GM04503 (cell line): ENCODE measurements at places on chromosomes 13 and 19.

DNA sequence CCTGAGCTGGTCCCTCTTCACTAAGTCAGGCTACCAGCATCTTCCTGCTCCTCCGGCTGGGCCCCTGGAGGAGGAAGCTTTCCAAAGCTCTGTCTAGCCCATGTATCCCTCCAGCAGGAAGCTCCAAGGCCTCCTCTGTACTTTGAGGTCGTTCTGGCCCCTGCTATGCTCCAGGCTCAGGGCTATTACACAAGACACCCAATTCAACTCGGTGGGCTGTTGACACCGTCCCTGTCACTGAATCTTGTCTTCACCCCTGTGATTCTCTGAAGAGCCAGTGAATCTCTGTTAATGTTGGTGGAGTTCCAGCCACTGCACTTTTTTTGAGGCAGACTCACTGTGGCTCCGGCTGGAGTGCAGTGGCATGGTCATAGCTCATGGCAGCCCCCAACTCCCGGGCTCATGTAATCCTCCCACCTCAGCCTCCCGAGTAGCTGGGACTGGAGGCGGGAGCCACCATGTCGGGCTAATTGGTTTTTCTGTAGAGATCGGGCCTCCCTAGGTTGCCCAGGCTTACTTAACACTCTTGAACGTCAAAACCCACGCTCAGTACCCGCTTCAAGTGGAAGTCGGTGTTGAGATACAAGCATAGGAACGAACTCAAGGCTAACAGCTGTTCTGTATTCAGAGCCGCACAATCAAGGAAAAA is 512 bp upstream of the REX1BD start:
- DNase-seq = no peak

- no peak for DNase-seq
Observed at GRCh38 chr19:28363254-28363653, 849.7 kb downstream of the UQCRFS1 start.

DNA sequence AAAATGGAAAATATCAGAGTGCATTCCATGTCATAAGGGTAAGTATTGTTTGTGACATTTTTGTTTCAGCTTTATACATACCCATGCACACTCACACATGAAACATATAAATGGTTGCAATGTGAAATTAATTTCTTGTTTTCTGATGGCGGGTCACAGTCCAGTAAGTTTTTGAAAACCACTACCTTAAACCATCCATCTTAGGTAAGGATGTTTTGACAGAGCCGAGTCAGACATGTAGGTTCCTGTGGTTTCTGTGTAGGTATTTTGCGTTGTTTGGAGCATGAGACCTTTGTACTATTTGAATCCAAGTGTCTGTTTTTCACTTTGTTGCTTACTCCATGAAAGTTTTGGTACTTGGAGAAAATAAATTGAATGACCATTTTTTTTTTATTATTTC is 121.7 kb downstream of the B3GLCT start:
- no peak for DNase-seq

GRCh38 chr13:35743165-35743564 is 266.7 kb upstream of the MAB21L1 start:
- DNase-seq = no peak

- DNase-seq = no peak
Observed at GRCh38 chr13:100362781-100363180, 225.8 kb downstream of the GGACT start.

- DNase-seq = no peak
Observed at GRCh38 chr13:94080527-94080926, 399.0 kb downstream of the DCT start.

DNA sequence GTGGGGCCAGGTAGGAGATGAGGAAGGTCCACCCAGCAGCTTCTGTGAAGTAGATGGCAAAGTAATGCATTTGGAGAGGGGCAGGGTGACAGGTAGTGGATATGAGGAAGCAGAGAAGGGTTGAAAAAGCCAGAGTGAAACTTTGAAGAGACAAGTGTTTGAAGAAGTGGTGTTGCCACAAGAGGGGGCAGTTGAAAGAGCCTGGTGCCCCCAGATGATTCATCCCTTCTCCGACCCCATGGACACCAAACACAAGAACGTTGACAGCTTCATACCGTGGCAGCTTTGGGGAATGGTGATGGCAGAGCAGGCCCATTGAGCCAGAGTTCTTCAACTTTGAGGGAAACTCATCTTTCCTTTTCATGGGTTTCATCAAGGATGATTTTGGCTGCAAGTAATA is 19.9 kb downstream of the IFNL3 start:
- no peak for DNase-seq

DNA sequence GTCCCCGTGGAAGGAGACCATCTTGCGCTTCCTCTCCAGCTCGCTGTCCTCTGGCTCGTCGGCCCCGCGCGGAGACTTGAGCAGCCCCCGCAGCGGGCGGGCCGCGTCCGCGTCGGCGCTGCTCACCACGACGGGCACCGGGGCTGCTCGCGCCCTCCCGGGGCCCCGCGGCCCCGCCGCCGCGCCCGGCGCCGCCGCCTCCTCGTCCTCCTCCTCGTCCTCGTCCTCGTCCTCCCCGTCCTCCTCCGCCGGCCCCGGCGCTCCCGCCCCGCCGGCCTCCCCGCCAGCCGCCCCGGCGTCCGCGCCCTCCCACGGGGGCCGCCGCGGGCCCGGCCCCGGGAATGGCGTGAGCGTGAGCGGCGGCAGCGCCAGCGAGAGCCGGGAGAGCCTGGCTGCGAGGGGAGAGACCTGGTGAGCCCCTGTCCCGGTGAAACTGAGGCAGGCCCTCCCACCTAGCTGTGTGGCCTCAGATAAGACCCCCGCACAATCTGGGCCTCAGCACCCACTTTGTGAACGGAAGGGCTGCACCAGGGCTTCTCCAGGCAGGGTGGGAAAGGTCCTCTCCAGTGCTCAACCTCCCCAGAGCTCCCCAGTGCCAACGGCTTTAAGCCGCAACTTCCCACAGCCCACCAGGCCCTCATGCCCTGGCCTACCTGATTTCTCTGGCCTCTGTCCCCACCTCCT is 17.8 kb downstream of the LMTK3 start:
- DNase-seq = no peak

- no peak for DNase-seq
Observed at GRCh38 chr13:28630869-28631268, 28.1 kb upstream of the POMP start.

DNA sequence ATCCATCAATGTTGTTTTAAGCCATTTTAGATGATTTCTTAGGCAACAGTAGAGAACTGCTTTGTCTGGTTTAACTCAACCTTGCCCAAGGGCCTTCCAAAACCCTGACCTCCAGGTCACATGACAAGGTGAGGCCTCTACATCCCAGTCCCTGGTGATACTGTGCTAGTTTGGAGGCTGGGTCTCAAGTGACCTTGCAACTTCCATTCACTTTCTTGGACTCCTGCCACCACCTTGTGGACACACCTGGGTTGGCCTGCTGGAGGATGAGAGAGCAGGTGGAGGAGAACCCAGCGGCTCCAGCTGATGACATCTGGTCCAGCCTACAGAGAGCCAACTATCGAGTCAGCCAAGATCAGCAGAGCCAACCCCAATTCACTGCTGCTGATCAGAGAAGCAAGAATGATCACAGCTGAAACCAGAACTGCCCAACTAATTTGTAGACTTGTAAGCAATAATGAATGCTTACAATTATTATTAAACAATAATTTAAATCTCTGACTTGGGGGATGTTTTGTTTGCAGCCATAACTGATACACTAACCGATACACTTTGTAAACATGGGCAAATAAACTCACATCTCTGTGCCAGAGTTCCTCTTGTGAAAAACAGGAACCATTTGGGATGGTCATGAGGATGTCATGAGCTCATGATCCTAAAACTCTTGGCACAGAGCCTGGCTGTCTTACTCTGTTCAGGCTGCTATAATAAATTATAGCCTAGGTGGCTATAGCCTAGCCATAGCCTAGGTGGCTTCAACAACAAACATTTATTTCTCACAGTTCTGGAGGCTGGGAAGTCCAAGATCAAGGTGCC is 11.5 kb downstream of the FAM187B start:
- no peak for DNase-seq

DNA sequence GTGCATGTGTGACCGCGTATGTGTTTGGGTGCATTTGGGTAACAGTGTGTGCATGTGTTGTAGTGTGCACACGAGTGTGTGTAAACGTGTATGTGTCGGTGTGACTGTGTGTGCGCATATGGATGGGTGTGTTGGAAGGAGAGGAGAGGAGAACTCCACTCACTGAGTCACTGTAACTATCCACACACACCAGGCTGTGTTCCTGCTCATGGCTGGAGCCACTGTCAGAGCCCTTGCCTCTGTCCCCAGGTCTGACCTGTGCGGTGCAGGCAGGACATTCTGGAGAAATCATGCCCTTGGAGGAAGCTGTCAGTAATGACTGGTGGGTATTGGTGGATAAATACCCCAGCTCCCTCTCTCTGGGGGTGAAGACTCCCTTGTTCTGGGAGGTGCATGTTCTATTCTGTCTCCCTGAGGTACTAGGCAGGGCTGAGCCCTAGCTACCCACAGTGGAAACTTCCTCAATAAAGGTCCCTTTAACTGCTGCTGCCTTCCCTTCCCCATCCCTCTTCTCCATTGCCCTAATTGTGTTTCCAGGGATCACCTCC is 48.4 kb downstream of the CYP4F22 start:
- DNase-seq = no peak

- no peak for DNase-seq
Observed at GRCh38 chr13:32525766-32526165, 12.8 kb downstream of the N4BP2L2 start.

DNA sequence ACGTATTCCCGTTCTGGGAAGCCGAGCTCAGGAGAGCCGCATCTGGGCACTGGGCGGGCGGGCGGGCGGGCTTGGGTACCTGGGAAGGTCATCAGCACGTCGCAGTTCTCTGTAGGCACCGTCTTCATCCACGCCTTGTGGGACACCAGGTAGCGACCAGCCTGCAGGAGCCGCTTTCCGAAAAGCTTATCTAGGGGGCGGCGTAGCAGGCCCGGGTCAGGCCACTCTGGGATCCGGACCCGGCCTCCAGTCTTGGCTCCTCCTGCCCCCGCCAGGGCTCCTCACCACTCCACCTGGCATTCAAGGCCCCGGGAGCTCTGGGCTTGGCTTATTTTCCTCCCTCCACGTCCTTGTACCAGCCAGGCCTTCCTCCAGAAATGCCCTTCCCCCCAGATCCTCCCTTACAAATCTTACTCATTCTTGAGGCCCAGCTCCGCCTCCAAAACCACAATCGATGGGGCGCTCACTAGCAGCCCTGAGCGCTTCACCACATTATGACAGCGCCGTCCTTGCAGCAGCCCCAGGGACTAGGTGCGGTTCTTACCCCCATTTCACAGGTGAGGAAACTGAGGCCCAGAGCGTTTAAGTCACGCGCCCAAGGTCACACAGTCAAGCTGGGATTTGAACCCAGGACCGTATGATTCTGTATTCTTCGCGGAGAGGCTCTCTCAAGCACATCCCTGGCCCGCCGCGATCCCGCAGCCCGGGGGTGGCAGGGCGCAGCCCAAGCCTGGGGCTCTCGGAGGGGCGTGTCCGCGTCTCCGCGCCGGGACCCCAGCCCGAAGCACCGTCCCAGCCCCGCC is 843 bp downstream of the ANO8 start:
- peak; percentile 43 for DNase-seq
